ENCODE measurements at places on chromosomes 3 and 15. TPM values are rescaled to one million over a fixed set of nuclear protein-coding genes. Genes with fewer than 3 reads are reported as not detected.
A peak's percentile ranks its signal among the peaks of the same experiment; 100 is the strongest.

The SNRPN gene
- total RNA-seq: 90.3 TPM

DNA sequence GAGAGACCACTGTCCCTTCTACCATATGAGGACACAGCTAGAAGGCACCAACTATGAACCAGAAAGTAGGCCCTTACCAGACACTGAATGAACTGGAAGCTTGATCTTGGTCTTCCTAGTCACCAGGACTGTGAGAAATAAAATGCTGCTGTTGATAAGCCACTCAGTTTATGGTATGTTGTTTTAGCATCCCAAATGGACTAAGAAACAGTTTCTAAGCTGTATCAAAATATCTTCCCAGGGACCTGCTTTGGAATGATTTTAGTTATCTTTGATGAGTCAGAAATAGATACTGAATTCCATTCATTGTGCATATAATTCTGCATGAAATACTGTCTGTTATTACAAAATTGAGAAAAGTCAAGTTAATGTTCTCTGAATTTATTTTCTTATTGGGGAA, 18.6 kb downstream of the WDR76 start:
- H3K4me1 ChIP-seq: no peaks in the 10 kb centered on the region
- DNase-seq: no peak
- H3K27ac ChIP-seq: no peak overlapping the region
- H3K4me3 ChIP-seq: no peak overlapping the region

DNA sequence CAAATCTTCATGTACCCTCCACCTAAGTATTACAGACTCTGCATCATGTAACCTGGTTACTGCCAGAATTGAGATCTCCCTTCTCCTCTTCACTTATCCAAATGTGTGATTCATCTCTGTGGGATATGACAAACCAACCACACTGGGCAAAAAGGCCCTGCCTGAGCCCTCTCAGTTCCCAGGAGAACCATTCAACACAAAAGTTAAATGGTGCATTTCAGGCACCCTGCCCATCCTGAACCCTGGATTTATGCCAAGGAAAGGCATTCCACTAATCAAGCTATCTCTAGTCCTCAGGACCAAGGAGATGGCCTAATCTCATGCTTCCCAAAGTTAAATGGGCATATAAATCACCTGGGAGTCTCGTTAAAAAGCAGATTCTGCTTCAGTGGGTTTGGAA, 108.5 kb downstream of the TNIK start:
- DNase-seq: peak; percentile 94
- H3K27me3 ChIP-seq: peaks cover 5% of the 10 kb centered on the region
- no peaks in the 10 kb centered on the region for H3K36me3 ChIP-seq
- H3K4me1 ChIP-seq: peaks cover 35% of the 10 kb centered on the region

DNA sequence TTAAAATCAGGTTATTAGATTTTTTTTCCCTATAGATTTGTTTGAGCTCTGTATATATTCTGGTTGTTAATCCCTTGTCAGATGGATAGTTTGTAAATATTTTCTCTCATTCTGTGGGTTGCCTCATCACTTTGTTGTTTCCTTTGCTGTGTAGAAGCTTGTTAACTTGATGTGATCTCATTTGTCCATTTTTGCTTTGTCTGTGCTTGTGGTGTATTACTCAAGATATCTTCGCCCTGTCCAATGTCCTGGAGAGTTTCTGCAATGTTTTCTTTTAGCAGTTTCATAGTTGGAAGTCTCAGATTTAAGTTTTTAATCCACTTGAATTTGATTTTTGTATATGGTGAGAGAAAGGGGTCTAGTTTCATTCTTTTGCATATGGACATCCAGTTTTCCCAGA, 699.1 kb downstream of the NAALADL2 start:
- DNase-seq: no peak
- H3K27ac ChIP-seq: no peak overlapping the region
- no peaks in the 10 kb centered on the region for H3K27me3 ChIP-seq
- no peak overlapping the region for H3K4me3 ChIP-seq
- H3K4me1 ChIP-seq: no peaks in the 10 kb centered on the region
- no peaks in the 10 kb centered on the region for H3K36me3 ChIP-seq

The ASB14 gene
- total RNA-seq: not detected

GRCh38 chr3:39327746-39328349, 1.7 kb upstream of the CCR8 start:
- H3K36me3 ChIP-seq: no peaks in the 10 kb centered on the region
- H3K4me1 ChIP-seq: no peaks in the 10 kb centered on the region
- no peak overlapping the region for H3K27ac ChIP-seq
- no peak overlapping the region for H3K4me3 ChIP-seq
- DNase-seq: no peak

DNA sequence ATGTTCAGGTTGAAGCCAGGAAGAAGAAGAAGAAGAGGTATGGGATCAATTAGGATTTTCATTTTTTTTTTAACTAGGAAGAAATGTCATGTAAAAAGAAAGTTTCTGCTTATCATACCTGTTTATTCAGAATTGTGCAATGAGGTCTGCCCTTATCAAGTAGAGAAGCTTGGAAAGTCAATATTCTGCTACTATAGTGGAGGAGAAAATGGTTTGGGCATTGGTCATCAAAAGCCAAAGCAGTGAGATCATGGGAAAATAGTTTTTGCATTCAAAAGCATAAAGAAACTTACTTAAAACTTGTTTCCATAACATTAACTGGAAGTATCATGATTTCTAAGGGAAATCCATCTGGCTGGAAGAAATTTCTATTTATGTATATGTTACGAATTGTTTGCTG, 1239.2 kb downstream of the NSUN3 start:
- H3K4me1 ChIP-seq: no peaks in the 10 kb centered on the region
- H3K27ac ChIP-seq: no peak overlapping the region
- peak; percentile 0 for DNase-seq
- H3K27me3 ChIP-seq: no peaks in the 10 kb centered on the region

DNA sequence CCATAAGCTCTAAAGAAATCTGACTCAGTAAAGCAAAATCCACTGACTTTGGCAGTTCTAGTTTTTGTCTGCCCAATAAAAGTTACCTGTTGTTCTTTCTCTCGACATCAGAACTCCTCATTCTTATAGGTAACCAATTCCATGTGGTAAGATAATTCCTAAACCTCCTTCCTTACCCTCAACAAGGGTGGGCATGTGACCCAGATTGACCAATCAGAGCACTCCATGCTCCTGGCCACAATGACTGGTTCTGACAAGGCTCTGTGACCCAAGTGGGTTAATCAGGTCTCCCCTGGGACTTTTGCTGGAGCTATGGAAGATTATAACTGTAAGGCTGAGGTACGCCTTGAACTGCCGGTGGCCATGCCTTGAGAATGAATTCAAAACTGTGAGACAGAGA, 31.7 kb downstream of the LINS1 start:
- H3K27me3 ChIP-seq: no peaks in the 10 kb centered on the region
- peak; percentile 28 for DNase-seq
- no peaks in the 10 kb centered on the region for H3K4me1 ChIP-seq

The CCDC13 gene
- 1.3 TPM for total RNA-seq

The TMC3 gene
- total RNA-seq: not detected

The OCA2 gene
- not detected for total RNA-seq

- no peaks in the 10 kb centered on the region for H3K4me1 ChIP-seq
- no peak within 1 kb of the TSS for H3K27ac ChIP-seq
- no peaks in the 10 kb centered on the region for H3K36me3 ChIP-seq
- DNase-seq: peak; percentile 19
- H3K4me3 ChIP-seq: peak within 1 kb of the TSS; percentile 44
These were observed at the start of gene GJD2 for GRCh38 chr15:34754674-34755418. Gene GJD2 (minus strand): TSS chr15:34754998. CDS start chr15:34754488, 510 bp downstream.

Measured in GM23248 (cell line).